KBM-7 (cell line): ENCODE measurements at places on chromosomes 7 and 10.

DNA sequence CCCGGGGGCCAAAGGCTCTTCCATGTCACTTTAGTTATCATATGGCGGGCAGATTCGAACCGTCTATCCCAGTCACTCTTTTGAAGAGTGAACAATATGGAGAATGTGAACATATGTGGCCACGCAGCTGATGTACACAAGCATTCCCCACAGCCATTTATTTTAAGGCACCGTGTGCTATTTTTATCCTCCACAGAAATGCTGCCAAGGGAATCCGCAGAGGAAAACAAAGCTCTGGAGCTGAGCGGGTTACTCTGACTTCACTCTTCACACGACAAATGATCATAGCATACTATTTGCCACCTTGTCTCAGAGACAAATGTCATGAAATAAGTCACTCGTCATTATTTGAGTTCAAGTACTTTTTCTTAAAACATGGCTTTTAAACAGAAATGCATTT, 100.3 kb downstream of the CTBP2 start:
- DNase-seq: no peak

DNA sequence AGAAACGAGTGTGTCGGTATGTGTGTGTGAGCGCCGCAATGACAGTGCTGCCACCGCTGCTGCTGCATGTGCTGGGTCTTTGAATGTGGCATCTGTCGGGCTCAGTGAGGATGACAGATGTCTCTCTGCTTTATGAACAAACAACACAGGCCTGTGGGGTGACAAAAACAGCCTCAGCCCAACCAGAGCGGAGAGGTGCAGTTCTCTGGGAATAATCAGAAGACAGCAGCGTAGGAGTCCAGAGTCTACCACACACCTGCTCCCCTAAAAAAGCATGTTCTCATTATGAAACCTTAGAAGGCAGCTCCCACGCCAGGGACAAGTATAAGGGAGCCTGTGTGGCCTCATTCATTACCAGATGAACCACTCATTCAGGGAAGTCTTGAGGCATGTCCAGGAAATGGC, 278.3 kb downstream of the KCNMA1 start:
- no peak for DNase-seq

DNA sequence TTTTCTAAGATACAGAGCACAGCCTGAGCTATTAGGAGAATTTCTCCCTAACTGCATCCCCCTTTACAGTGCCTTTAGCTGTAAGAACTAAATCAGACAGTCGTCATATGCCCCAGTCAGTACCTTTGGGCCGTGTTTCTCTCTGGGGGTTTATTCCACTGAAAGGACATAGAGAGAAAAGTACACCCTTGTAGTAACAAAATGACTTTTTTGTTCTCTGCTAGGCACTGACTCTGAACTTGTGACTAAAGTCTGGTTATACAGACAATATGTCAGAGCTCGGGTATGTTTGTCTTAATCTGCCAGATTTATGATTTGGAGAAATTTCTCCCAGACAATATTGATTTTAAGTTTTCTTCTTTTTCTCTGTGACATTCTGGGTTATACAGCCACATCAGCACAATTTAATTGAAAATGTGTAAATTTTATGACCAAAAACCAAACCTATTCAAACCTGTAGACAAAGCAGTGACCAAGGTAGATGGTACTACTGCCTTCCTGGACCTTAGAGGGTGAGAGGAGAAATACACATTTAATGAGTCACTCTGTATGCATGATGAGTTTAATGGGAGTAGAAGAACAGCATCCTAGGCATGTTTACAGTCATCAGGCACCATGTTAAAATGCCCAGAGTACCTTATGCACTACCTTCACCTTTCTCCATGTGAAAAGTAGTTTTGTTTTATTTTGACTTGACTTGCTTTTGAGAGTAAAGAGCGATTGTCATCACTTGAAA, 156.1 kb upstream of the PLXDC2 start:
- no peak for DNase-seq

- no peak for DNase-seq
These were observed 250.1 kb downstream of the ABCA13 start for GRCh38 chr7:48421357-48421756.

GRCh38 chr10:89942217-89942616, 240.8 kb downstream of the KIF20B start:
- DNase-seq: no peak

GRCh38 chr10:29600067-29600466, 34.7 kb downstream of the SVIL start:
- no peak for DNase-seq

DNA sequence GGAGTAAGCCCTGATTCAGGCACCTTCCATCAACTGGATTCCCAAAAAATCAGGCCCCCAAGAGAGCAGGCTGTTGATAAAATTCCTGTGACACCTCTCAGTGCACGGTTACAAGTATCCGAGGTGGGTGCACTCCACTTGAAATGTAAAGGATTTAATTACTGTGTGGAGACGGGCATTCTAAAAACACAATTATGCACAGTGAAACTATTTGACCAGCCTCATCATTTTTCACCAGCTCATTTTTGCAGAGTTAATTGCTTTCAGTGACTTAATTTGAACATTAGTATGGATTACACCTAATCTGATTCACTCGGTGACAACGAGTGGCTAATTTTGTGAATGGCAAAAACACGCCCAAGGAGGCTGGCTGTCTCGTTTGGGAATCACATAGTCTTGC, 2.3 kb downstream of the FOXL3 start:
- DNase-seq: no peak

DNA sequence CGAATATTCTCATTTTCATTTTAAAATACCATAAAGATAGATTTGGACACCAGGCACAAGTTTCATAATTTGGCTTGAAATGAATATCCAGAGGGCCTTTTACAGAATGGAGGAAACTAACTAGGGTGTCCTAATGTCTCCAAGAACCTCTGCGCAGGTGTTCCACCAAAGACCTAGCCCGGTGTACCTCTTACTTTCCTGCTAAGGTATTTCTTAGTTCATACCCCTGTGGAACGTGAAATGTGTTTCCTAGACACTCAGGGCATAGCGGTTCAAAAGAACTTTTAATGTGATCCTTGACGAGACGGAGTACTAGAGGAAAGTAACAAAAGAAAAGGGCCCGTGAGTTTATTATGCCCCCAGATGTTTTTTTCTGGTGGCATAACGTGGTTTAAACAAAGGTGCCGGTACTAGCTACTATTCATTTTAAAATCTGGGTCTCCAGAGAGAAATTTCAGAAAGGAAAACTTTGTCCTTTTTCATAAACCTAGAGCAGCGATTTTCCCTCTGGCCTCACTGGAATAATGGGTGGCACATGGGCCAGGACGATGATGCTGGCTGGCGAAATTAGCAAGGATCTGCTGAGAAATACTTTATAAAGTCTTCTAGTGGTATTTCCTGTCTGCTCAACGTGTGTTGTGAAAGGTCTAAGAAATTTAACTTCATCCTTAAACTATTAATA, 1.4 kb downstream of the APBB1IP start:
- DNase-seq: peak; percentile 50

DNA sequence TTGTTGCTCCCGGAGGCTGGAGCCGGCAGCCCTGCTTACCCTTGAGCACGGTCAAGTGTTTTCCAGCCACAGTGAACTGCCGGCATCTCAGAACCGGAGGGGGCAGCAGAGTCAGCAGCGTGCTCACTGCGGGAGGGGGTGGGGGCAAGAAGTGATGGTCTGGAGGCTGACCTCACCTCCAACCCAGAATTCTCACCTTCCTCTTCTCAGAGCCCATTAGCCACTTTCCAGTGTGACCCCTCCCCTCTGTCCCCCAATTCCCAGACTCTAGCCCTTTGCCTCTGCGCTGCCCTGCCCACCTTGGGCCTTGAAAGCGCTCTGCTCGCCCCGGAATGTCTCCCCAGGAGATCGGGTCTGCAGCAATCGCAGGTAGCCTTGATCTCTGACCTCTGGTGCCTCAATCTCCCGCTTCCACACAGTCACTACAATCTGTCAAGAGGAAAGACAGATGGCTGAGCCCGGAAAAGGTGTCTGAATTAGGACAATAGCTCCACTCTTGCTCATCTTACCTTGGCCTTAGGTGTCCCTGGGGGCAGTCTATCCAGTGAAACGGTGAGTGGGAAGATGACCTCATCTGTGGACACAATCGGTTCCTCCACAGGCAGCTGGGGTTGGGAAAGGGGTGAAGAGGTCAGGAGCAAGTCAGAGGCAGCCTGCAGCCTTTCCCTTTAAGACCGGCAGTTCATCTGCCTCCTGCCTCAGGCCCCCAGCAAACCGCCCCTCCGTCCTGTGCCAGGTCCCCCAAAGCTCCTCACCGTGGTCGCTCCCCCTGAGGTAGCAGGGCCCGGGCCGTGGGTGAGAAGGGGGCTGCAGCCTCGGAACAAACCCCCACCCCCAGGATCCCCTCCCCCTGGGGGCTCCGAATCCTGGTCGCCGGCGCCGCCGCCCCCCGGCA, 942 bp downstream of the TRAPPC14 start:
- DNase-seq: no peak

GRCh38 chr10:122407375-122408125, 33.0 kb downstream of the PLEKHA1 start:
- no peak for DNase-seq

- peak; percentile 91 for DNase-seq
These were observed 73.6 kb downstream of the SNX10 start for GRCh38 chr7:26365077-26365900.

DNA sequence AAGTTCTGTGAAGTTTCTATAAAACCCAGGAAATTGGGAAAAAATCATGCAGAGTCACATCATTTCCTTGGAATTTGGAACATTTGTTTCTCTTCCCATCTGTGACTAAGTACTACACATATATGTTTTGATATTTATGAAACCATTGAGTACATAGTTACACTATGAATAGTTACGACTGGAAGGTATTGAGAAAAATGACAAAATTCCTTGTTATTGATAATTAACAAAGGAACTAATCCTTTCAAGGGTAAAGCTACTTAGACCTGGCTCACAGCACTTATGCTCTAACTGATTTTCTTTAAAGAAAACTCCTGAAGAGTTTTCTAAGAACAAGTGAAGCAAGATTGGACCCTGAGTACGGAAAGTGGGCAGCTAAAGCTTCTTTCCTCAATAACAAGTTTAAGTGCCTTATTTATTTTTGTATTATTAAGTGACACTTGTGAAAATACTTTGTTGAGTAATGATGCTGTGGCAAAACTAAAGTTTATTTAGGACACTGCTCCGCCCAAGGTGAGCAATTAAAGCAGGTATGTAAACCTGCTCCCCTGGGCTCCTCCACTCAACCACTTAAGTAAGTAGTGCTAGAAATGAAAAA, 12.0 kb upstream of the GLCCI1 start:
- no peak for DNase-seq

- DNase-seq: no peak
These were observed 68.7 kb downstream of the DNAJB6 start for GRCh38 chr7:157405501-157405900.

DNA sequence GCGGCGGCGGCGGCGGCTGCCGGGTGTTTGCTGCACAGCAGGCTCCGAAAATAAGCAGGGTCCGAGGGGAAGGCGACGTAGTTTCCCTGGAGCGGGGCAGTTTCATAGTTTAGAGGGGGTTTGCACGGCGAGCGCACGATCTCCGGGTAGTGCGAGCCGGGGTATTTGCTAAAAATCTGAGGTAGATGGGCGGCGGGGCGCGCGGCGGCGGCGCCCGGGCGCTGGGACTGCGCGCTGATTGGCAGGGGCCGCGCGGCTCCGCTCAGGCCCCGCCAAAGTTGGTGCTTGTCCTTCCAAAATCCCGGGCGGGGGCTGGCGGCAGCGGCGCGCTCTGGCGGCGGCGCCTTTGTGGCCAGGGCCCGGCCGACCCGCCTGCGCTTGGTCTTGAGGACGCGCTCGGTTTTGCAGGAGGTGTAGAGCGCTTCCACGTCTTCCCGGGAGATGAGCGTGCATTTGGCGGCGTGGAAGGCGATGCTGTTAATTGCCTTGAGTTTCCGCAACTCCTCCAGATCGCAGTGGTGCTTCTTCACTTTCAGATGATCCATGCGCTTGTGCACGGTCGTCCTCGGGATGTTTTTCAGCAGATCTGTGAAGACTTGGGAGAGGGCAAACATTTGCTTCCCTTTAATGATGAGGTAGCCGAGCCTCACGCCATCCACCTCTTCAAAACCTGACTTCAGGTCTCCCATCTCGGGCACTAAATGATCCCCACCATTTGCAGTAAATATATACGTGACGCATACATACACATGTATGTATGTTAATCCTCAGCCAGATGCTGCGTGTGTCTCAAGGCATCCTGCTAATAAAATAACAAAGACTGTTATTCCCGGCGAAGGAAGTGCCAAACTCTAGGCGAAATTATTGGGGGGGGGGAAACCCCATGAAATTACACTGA, 8.1 kb downstream of the SKIDA1 start:
- DNase-seq: peak; percentile 80

- DNase-seq: no peak
These were observed 612.6 kb downstream of the SORCS3 start for GRCh38 chr10:105253515-105254212.

DNA sequence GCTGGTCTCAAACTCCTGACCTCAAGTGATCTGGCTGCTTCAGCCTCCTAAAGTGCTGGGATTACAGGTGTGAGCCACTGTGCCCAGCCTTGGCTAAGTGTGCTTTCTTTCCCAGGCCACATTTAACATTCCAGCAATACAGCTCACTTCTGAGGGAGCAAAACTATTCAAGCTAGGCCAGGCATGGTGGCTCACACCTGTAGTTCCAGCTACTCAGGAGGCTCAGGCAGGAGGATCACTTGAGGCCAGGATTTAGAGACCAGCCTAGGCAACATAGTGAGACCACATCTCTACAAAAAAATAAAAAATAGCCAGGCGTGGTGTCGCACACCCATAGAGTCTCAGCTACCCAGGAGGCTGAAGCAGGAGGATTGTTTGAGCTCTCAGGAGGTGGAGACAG, 23.3 kb upstream of the TPST1 start:
- no peak for DNase-seq

GRCh38 chr10:3748484-3748883, 36.5 kb downstream of the KLF6 start:
- DNase-seq: peak; percentile 20

DNA sequence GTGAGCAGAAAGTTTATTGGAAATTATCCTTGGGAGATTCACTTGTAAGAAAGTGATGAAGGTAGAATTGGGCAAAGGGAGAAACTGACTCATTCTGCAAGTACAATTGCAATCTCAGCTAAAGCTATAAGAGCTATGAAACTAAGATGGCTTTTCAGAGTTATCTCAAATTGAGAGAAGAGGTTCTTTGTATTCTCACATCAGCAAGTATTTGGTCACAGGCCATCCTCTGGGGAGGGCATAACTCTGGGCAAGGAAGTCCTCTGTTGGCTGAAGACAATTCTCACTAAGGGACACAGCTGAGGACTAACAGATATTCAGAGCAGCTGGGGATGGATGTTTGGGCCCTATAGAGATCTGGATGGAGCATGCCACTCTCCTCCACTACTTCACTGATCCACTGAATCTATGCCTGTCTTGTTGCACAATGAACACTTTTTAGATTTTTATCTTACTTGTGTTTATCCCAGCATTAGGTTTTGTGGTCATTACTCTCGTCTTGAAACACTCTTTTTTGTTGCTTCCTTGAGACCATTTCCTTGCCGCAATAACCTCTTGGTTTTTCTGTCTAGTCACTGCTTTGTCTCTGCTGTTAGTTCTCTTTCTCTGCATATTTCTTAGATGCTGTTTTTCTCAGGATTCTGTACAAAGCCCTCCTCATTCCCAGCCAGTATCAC, 115.1 kb downstream of the GNAI1 start:
- DNase-seq: no peak
